ENCODE measurements at places on chromosomes 7 and 10.

DNA sequence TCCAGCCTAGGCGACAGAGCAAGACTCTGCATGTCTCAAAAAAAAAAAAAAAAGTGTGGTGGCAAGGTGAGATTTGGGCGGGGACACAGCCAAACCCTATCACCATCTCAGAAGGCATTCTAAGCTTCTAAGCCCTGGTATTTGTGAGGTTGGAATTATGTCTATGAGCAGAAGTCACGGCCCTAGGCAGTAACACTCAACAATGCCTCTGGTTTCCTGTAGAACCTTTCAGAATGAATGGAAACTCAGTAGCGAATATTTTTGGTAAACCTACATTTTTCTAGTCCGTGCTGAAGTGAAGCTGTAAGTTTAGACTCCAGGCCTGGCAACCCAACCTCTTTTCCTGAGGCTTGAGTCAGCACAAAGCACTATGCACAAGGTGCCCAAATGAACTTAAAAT, 88.3 kb downstream of the FAM107B start:
- no peak for DNase-seq

DNA sequence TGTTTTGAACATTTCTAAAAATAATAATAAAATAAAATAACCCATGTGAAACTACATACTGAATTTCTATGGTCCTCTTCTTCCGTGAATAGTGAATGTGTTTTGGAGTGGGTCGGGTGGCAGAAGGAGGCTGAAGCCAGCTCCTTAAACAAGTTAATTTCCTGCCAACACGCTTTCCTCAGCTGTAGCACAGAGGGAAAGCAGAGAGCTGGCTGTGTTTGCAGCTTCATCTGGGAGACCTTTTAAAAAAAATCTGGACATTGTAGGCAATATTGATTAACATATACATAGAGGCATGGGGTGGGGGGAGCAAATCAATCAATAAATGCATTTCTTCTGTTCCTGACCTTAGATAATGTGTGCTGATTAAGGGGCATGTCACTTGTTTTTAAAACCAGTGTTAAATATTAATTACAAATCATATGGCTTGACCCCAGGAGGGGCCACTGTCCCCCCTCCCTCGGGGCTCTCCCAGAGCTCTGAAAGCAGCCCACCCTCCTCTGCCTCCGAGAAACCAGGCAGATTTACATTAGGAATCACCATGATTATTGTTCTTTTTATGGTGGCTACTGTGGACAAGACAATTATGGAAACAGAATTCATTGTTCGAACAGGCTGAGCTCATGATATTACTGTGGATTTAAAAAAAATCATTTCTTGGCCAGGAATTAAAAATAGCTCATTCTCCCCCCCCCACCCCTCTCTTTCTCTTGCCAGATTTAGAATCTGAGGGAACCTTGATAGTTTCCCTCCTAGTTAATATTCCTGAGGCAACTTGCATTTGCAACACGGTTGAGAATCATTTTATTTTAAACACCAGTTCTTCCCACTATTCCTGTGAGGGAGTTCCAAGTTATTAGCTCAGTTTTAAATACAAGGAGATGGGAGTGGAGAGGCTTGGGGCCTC, 100.5 kb upstream of the CARD11 start:
- no peak for DNase-seq

DNA sequence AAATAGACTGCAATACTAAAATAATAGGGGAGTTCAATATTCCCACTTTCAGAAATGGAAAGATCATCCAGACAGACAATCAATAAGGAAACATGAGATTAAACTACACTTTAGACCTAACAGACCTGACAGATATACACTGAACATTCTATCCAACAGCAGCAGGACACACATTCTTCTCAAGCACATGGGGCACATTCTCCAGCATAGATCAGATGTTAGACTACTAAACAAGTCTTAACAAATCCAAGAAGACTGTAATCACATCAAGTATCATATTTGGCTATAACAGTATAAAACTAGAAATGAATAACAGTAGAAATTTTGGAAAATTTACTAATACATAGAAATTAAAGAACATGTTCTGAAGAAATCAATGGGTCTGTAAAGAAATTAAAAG, 458.9 kb upstream of the ANKRD30A start:
- DNase-seq = no peak

- no peak for DNase-seq
These were observed 386.0 kb downstream of the KIF20B start for GRCh38 chr10:90087197-90088023.

GRCh38 chr7:23473844-23474093, 3.5 kb upstream of the IGF2BP3 start:
- DNase-seq = no peak

- DNase-seq = no peak
These were observed 17.1 kb downstream of the MBL2 start for GRCh38 chr10:52755297-52756062.

DNA sequence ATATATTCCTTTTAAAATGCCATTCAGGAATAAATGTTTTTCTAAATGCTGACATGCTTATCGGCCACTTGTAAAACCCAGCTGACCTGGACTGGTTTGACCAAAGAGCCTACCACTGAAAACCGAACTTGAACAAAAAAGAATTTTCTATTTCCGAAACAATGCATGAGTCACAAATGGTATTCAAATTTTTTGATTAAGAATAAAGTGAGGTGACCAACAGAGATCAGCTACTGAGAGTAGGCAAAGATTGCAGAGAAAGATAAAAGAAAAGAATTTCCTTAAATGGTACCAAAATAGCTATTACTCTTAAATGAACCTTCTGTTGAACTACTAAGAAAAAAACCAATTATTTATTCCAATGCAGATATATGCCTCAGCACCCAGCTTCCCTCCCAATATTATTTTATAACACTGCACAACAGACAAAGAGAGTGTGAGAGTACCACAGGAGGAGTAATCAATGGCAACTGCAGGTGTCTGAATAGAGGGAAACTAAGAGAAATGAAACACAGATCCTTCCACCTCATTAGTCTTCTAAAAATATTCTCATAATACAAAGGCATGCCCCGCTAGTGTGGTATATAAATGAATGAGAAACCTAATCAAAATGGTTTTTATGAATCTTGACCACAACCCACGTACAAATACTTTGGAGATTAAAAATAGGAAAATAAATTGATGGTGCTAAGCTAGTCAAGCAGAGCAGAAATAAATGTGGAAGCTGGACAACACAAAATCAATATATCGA, 20.1 kb downstream of the OSBPL3 start:
- DNase-seq = no peak

- no peak for DNase-seq
These were observed 68.3 kb downstream of the NAMPT start for GRCh38 chr7:106216517-106216922.

DNA sequence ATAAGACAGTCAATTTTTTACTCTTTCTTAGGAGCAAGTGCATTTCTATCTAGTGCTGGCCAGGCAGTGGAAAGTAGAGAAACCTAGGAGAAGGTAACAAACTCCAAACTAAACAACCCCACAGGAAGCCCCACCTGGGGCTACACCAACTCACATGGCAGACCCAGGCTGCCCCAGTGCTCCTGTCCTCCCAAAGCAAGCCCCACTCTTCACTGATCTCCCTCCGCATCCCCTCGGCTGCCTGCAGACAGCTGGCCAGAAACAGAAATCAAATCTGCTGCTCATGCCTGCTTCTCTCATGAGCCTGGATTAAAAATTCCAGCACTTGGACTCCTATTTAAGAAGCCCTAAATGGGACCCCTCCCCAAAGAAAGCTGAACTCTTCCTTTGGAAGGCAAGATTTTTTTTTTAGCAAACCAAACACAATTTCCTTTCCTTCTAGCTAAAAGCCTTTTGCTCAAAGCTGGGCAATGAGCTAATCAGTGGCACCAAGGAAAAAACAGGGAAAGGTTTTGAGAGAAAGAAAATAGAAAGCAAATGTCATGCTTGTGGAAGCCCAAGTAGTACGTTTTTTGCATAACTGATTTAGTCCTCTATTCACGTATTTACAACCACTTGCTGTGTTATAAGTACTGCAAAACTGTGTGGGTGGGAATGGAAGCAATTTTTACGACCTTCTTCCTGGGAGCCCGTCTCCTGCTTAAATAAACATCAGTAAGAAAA, 10.8 kb downstream of the PDE1C start:
- no peak for DNase-seq

GRCh38 chr10:19817231-19817933, 1.1 kb downstream of the PLXDC2 start:
- no peak for DNase-seq

- DNase-seq = no peak
These were observed 220.6 kb upstream of the LYZL1 start for GRCh38 chr10:29068302-29068701.

- DNase-seq = no peak
These were observed 82.2 kb downstream of the SLC16A9 start for GRCh38 chr10:59627366-59628018.

GRCh38 chr10:88033385-88033784, 170.0 kb downstream of the PTEN start:
- DNase-seq = no peak

DNA sequence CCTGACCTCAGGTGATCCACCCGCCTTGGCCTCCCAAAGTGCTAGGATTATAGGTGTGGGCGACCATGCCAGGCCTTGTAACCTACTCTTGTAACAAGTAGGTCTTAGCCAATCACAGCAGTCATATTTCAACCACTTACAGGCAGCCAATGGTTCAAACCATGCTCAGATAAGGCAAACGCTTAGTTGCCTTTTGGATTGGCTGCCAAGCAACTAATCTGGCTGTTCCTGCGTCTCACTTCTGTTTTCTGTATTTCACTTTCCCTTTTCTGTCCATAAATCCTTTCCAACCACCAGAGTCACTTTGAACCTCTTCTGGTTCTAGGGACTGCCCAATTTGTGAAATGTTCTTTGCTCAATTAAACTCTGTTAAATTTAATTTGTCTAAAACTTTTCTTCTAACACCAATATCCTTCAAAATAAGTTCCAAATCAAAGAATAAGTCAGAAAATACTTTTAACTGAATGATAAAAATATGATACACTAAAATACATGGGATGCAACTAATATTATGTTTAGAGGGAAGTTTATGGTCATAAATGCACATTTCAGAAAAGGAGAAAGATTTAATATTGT, 19.1 kb upstream of the PRF1 start:
- DNase-seq = no peak

DNA sequence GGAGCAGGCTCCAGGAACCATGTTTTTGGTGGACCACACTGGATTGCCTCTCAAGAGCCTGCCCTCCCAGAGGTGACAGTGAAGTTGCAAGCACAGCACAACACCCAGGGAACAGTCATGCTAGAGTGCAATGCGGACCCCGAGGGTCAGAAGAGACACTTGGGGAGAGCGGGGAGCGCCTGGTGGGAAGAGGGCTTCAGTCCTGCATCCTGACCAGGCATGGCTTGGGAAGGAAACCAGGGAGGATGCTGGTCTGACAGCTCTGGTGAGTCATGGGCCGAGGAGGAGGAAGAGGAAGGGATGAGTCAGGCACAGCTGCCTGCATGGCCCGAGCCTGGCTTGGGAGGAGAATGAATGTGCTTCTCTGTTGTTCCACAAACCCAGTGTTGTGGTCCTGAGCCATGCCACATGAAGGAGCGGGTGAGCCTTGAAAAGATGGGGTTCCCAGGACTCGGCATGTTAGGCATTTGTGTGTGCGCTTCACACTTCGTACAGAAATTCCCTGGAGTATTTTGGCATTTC, 29.5 kb upstream of the ANKRD2 start:
- peak; percentile 43 for DNase-seq

GRCh38 chr10:31705136-31705535, 223.5 kb downstream of the ARHGAP12 start:
- no peak for DNase-seq

- no peak for DNase-seq
These were observed 44.4 kb upstream of the COMMD3 start for GRCh38 chr10:22271786-22272185.

- no peak for DNase-seq
These were observed 27.5 kb upstream of the NME8 start for GRCh38 chr7:37820708-37821468.

Measured in GOT3 (cell line).